ENCODE measurements at places on chromosomes 4 and X.
A peak's percentile ranks its signal among the peaks of the same experiment; 100 is the strongest.

DNA sequence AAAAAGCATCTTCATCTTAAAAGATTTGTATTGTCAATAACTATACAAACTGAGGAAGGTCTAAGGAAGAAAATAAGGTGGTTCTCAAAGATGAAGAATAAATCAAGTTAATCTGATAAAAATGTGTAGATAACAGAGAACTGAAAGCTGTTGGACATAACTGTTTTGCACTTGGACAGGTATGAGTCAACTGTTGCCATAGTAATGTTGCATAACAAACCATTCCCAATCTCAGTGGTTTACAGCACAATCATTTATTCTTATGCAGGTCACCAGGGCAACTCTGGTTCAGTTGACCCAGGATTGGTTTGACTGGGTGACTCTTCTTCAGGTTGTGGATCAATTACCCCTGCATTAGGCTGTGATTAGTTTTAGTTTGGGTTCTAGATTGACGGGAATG is 2197.7 kb downstream of the ARAP2 start:
- peak; percentile 1 for DNase-seq

GRCh38 chr4:7647600-7648543 is 213.1 kb upstream of the PSAPL1 start:
- DNase-seq = no peak

DNA sequence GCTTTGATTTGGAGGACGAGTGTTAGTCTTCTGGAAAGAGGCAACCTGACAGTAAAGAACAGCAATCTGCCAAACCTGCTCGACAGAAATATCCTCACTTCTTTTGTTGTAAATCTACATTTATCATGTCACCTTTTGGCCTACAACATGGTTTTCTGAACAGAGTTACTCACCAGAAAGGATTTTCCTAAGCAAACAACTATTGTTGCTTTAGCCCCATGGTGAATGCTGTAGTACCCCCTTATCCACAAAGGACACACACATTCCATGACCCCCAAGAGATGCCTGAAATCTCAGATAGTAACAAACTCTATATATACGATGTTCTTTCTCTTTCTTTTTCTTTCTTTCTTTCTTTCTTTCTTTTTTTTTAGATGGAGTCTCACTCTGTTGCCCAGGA is 42.7 kb downstream of the TMEM150C start:
- no peak for DNase-seq

DNA sequence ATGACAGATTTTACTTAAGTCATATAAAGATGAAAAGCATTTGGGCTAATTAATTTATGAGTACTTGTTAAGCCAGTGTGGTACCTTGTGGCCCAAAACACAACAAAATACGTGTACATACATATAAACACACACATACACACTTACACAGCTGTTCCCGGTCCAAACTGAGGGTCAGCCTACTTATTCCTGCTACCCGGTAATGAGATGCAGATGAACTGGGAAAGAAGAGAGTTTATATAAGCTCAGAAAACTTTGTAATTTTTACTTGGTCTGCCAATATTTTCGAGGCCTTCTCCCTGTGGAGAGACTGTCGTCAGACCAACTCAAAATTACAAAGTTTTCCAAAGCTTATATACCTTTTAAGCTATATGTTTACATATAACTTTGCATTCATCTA is 25.8 kb upstream of the PBDC1 start:
- no peak for DNase-seq

DNA sequence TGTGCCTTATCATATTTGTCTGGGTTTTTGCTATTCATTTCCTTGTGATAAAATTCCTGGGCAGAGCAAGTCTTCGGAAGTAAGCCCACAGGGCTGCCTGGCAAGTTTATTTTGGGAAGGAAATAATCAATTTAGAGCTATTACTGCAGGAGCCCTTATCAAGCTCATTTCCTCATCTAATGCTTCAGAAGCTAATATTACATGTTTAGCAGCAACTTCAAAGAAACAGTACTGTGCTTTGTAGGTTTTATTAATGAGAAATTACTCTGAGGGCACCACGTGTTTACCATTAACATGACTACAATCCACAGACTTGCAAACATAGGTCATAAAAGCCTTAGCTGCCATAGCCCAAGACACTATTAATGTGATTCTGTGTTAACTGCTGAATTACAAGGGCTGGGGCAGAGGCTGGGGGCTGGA is 540.0 kb downstream of the SPRY1 start:
- no peak for DNase-seq

GRCh38 chr4:4422856-4423499 is 36.1 kb downstream of the NSG1 start:
- no peak for DNase-seq

DNA sequence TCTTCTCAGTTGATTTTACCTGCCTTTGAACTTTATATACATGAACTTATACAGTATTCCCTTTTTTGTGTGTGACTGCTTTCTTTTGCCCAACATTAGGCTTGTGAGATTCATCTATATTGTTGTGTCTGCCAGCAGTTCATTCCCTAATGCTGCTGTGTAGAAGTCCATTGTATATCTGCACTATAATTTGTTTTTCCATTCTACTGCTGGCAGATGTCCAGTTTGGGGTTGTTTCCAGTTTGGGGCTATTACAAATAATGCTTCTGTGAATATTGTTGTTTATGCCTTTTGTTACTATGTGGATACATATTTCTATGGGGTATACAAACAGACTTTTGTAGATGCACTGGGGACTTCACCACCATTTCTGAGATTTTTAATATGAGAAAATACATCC is 268.4 kb downstream of the DCTD start:
- DNase-seq = no peak

GRCh38 chr4:89551191-89551590 is 243.6 kb upstream of the GPRIN3 start:
- DNase-seq = no peak

GRCh38 chrX:20623448-20623847 is 356.7 kb upstream of the RPS6KA3 start:
- DNase-seq = no peak

DNA sequence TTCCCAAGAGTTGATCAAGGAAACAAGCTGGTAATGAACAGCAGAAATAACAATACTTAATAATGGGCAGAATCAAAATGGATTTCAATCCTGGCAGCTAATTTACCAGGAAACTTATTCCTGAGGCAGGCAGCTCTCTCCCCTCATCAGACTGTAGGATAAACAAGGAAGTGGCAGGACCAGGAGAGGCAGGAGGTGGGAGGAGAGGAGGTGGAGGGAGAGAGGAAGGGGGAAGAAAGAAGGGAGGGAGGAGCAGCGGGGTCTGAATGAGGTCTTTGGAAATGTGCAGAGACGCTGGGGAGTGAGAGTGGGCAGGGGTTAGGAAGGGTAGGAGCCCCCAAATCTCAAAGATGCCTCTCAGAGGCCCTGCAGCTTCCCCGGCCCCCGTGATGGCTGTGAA is 231.5 kb downstream of the BCOR start:
- no peak for DNase-seq

DNA sequence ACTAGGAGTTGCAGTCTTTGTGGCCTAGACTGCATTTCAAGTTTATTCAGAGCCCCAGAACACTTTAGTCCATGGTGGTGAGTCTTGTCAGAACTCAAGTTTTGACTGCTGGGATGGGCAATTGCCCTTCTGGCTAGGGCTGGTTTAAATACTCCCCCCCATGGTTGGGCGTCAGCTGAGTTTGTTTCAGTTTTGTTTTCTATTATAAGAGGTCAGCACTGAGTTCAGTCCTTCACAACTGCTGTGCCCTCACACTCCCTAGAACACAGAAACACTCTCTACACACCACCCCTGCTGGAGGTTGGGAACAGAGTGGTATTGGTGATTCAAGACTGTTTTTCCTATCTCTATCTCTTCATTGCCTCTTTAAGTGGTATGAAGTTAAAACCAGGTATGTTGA is 217.0 kb downstream of the GUCY2F start:
- no peak for DNase-seq

DNA sequence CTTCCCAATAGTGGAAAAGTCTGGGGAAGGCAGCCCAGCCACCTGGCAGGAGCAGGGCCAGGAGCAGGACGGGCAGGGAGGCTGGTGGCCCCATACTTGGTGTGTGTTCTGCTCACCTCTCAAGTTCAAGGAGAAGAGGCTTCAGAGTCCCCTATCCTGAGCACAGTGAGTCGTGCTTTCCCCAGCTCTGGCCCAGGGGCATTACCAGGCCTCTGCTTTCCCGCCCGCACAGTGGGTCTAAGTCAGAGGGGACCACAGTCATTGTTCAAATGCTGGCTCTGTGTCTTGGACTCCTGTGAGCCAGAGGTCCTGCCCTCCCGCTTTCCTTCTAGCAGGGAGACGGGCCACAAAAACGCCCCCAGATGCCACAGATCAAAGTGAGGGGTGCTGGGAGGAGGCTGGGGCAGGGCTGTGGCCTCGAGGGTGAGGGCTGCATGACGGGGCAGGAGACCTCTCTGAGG is 27.6 kb downstream of the HTRA3 start:
- no peak for DNase-seq

DNA sequence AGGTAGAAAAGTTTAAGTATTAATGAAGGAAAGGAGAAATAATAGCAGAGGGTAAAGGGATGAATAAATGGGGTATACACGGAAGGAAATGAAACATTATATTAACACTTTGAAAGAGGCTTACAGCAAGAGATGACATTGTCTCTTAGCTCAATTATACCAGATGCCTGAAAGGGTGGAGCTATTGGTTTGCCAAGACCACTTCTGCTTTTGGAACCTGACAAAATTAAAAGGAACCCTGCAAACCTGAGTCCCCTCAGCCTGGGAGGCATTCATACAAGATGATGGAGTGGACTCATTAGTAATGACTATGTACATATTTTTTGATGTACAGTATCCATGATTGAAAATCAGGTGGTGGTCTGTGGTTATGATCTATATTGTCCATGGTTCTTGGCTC is 45.1 kb upstream of the HPF1 start:
- DNase-seq = no peak

GRCh38 chr4:102157984-102158383 is 187.3 kb downstream of the SLC39A8 start:
- DNase-seq = no peak

GRCh38 chrX:1661922-1662221 is 47.0 kb downstream of the ASMT start:
- DNase-seq = no peak

DNA sequence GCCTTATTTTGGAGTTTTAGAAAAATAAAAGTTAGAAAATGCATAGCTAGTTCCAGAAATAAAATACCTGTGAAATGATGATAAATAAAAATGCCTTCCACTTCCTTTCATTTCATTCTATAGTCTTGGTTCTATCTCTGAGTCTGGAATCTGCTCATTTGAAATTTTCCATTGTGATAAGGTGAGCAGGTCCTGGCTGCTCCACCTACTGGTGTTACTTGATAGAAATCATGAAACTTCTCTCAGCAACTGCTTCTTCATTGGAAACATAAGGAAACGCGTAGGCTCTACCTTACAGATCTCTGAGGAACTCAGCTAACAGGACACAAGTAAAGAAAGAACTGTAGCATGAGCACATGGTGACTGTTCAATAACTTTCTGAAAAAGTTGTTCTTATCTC is 141.8 kb downstream of the DCHS2 start:
- DNase-seq = peak; percentile 12

- DNase-seq = no peak
These were observed 159.4 kb downstream of the ANTXR2 start for GRCh38 chr4:79913581-79913980.

- DNase-seq = peak; percentile 5
These were observed 160.5 kb upstream of the AGTR2 start for GRCh38 chrX:116009861-116010710.

DNA sequence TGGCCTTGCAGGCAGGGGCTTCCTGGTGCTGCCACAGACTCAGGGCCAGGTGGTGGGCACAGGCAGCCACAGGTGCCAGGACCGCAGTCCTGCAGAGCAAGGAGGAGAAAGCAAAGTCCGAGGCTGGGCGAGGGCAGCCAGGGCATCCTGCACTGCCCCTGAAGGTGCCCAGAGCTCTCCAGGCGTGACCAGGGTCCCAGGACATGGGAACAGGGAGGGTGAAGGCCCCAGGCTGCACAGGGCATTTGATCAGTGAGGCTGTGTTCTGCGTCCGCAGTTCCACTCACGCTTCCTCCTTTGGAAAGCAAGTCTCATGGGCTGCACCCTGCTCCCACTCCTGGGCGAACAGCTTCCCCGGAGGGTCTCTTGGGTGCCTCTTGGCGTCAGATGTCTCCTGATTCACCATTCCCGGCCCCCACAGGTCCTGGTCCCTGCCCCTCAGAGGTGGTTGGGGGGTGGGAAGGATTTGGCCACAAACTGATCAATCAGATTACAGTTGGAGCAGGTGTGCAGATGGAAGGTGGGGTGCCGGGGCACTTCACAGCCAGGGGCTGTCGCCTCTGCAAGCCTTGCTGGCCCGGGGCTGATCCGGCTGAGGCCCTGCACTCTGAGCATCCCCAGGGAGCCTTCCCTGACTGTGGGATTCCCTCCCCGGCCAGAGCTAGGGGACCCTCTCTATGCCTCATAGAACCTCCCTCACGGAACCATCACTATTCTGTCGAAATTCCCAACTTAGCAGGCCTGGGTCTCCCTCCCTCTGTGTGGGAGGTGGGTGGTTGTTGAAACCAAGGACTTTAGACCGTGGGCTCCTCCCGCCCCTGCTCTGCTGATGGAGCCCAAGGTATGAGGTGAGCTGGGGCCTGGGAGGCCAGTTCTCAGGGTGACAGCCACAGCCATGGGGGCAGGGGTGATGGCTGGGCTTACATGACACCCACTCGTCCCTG is 3.3 kb downstream of the SH3TC1 start:
- DNase-seq = no peak

DNA sequence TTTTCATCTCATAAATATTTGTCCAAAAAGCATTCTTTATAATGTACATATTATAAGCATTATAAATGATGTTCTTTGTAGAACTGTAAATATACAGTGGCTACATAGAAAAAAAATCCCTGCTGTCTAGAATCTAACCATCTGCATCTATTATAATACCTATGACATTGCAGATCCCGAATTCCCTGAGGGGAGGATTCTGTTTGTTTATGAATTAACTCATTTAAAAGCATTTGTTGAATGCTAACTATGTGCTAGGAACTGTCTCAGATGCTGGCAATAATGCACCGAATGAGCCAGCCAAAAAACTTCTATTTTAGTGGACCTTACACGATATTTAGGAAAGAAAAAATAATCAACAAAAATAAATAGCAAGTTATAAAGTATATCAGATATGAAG is 189.6 kb downstream of the PACRGL start:
- no peak for DNase-seq

DNA sequence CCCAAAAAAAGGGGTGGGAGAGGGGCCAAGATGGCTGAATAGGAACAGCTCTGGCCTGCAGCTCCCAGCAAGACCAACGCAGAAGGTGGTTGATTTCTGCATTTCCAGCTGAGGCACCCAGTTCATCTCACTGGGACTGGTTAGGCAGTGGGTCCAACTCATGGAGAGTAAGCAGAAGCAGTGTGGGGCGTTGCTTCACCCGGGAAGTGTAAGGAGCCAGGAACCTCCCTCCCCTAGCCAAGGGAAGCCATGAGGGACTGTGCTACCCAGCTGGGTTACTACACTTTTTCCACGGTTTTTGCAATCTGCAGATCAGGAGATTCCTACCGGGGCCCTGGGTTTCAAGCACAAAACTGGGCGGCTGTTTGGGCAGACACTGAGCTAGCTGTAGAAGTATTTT is 13.9 kb upstream of the OCIAD1 start:
- no peak for DNase-seq

DNA sequence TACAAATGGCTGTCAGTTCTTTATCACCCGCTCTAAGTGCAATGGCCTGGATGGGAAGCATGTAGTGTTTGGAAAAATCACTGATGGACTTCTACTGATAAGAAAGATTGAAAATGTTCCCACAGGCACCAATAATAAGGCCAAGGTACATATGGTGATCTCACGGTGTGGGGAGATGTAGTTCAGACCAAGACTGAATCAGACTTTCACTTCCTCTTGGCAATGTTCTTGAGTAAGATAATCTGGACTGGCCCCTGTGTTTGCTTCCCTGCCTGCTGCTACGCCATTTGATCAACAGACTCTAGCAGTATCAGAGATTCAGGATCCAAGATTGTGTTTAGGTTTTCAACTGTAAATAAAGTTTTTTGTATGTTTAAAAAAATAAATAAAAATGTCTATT is 682.2 kb upstream of the AMOT start:
- no peak for DNase-seq

Measured in Caco-2 (cell line).